ENCODE measurements at places on chromosomes 2 and 18.
A peak's percentile ranks its signal among the peaks of the same experiment; 100 is the strongest.

GRCh38 chr2:204917089-204917701 is 371.9 kb downstream of the PARD3B start:
- no peak for DNase-seq

GRCh38 chr18:79778291-79778791 is 19.4 kb upstream of the KCNG2 start:
- no peak for DNase-seq

DNA sequence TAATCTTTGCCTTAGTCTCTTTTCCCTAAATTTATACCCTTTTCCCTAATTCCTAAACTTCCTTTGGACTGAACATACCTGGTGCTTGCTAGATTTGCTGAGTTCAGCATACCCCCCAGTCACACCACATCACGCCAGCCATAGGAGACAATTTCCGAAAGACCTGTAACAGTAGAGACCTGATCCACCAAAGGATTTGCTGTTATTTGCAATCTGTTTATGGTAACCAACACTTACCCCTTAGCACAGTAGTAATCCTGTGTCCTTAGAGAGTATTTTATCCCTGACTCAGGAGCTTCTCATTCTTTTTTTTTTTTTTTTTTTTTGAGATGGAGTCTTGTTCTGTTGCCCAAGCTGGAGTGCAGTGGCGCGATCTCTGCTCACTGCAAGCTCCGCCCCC is 8.6 kb downstream of the PSMG2 start:
- DNase-seq, result no peak

DNA sequence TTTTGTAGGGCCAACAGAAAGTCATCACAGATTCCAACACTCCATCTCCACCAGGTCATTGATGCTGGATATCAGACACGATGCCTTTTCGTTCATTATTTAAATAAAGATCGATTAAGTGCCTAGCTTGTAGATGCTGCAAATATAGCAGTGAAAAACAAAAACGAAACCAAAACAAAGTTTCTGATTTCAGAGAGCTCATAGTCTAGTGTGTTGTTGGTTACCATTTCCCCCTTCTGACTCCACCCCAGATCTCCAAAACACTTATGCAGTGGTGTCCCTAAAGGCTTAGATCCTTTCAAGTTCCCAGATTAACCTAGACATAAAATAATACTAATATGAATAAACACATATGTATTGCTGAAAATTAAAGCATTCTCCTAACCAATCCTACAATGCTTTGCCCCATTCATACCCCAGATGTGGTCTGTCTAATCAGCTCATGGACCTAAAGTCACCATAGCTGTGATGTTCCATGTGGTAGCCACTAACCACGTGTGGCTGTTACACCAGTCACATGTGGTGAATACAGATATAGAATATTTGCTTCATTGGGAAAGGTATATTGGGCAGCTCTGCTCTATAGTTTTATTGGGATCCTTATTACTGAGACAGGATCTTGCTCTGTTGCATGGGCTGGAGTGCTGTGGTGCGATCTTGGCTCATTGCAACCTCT is 787.2 kb downstream of the TDRD15 start:
- DNase-seq, result no peak

DNA sequence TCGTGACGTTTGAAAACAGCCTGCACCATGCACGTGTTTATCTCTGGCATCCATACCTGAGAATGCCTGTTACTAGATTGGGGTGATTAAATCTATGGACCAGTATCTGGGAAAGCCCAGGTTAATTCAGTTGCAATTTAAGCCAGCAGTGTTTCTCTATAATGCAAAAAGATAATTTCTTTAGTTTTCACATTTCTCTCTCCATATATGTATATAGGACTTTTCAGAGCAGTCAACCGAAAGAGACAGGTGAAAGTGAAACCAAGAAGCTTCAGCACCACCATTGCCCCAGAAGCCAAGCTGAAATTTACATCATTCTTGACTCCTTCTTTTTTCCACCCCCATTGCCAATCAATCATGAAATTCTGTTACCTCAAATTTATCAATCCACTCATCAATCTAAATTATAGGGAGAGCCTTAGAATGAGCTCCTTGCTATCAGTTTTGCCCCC is 2.7 kb upstream of the LRP2 start:
- no peak for DNase-seq

GRCh38 chr2:238227587-238228032 is 12.2 kb downstream of the HES6 start:
- DNase-seq, result no peak

DNA sequence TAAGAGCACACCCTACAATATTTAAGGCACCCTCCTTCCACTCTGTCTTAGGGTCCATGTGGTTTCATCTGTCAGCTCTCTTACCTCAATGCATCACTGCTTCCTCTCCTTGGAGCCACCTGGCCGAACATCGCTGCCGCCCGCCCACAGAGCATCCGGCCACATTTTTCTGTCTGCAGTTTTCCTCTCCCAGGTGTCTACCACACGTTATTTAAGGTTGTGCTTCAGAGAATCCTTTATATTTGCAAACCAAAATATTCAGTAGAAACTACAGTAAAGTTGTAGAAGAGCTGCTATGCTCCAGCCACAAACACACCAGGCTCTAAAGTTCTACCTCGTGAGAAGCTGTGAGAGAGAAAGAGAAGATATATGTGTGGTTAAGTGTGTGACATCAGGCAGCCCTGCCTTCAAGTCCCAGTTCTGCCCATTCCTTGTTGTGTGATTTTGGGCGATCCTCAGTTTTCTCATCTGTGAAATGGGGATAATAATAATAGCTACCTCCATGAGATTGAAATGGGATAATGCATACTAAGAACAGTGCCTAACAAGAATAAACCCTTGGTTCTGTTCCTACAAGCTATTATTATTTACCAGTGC is 4.9 kb upstream of the STK17B start:
- DNase-seq, result no peak

DNA sequence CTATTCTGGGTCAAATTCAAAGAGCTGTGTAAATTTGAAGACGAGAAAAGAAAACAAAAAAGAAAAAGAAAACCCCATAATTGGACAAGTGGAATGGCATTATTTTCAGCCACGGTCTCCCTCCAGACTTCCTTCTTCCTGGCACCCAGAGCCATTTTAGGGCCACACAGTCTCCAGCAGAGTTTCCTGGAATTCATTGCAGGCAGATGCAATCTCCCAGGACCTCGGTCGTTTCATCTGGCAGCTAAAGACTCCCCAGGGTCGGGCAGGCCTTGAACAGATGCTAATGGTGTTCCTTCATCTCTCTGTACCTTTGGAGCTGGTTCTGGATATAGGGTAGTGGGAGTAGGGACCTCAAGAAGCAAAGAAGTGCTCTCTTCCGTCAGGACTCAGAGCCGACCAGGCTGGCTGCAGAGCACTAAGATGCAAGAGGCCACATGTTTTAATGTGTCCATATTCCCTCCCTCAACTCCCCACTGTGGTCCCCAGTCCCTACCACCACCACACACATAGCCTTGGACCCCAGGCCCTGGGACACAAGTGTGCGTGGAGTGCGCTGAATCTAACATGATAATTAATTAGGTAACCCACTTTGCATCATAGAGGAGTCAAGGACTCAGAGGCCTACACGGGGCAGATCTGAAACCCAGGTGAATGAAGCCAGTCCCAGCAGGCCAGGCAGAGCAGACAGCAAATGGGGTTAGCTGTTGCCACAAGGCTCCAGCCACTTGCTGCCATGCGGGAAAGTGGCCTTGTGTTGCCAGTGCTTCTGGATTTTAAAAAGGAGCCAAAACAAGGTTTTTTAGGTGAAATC is 109.3 kb upstream of the ATL2 start:
- no peak for DNase-seq

GRCh38 chr18:78995740-78996395 is 16.2 kb downstream of the SALL3 start:
- no peak for DNase-seq

DNA sequence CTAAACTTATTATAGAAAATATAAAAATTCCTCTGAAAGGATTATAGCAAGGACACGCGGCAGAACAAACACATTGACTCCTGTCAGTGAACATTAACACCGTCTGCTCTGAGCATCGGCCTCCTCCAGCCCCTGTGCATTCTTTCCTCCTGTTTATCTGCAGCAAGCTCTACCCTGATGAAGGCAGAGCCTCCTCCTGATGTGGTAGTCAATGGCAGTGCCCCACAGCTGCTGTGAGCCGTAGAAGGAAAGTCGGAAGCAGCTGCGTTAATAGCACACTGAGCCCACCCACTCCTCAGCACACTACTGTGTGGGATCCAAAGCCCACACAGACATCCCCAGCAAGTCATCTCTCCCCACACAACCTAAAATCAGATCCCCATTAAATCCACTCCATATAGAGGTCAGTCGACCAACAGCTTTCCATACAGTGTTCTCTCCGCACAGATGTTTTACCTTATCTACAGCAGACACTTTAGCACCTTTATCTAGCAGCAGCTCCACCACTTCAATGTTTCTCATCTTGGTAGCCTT is 41.0 kb downstream of the KIDINS220 start:
- DNase-seq, result no peak

DNA sequence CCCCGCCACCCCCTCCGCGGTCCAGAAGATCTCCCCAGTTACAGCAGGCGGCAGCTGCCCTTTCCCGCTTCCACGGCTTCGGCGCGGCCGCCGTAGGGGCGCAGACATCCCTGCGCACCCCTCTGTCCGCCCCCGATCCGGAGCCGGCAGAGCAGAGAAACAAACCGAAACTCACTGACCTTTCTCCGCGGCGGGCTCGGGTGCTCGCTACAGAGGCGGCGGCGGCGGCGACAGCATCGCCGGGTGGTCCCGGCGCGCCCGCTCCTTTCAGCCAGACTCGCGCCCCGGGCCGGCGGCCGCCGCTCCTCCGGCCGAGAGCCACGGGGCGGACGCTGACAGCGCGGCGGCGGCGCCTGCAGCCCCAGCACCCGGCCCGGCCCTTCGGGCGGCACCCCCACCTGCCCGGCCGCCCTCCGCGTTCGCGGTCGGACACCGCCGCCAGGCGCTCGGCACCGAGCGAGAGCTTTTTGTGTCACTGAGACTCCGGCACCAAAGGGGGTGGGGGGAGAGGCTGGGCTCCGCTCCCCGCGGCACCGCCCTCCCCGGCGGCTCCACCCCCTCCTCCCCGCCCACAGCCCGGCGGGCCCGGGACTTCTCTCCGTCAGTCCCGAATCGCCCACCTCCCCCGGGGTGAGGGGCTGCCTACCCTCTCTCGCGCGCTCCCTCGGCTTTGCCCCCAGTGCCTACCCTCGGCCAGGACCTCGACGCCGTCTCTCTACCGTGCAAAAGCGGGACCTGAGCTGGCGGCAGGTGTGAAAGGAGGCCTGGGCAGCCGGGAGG is 1.4 kb upstream of the RNF152 start:
- peak; percentile 89 for DNase-seq

- peak; percentile 61 for DNase-seq
These were observed 3.1 kb downstream of the PAIP2B start for GRCh38 chr2:71223767-71224333.

- DNase-seq, result no peak
These were observed 71.8 kb downstream of the NUP35 start for GRCh38 chr2:183195998-183196409.

GRCh38 chr2:141411419-141411818 is 719.4 kb downstream of the LRP1B start:
- DNase-seq, result no peak

- DNase-seq, result no peak
These were observed 304.6 kb upstream of the REV1 start for GRCh38 chr2:99794414-99794813.

DNA sequence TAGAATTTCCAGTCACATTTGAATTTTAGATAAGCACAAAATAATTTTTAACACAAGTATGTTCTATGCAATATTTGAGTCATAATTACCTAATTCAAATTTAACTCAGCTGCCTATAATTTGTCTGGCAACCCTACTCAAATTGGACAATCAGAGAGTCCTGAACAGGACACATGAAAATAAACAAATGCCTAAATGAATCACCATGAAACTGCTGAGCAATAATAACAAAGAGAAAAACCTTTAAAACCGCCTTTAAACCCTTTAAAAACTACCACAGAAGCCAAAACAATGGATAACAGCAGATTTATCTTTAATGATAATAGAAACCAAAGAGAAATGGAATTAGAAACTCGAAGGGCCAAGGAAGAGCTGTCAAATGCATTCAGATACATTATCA is 39.5 kb downstream of the ARL4C start:
- DNase-seq, result no peak

GRCh38 chr2:9944330-9944758 is 7.1 kb upstream of the GRHL1 start:
- no peak for DNase-seq

DNA sequence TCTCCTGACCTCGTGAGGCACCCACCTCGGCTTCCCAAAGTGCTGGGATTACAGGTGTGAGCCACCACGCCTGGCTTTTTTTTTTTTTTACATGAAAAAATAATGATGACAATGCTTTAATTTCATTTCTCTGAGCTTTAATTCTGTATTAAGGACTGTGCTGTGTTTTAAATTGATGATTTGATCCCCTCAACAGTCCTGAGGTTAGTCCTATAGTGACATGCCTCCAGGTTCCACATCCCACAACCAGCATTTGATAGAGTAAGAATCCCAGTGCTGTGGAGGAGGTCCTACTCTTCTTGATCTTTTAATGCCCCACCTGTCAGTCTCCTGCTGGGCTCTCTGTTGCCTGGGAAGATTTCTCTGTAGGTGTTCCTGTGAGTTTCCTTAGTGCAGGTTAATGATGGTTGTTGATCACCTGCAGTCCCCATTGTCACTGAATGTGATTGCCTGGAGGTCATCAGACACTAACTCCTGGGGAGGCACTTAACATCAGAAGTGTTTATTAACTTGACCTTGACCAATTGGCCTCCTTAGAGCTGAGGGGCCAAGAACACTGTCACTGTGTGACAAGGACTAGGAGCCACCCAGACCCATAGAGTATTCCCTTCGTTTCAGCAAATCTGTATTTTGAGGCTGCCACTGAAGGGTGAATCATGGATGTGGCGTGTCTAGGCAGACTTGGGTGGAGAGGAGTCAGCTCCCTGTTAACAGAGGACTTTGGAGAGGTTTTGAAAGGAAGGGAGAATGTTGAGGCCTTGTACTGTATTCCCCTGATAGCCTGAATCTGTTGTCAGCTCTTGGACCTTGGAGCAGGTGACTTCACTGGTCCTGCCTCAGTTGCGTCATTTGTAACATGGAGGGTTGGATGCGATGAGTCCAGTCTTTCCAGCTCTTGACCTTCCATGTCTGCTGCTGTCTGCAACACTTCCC is 11.5 kb downstream of the ASAP2 start:
- DNase-seq, result no peak

GRCh38 chr2:67065046-67065445 is 332.1 kb upstream of the ETAA1 start:
- DNase-seq, result no peak

DNA sequence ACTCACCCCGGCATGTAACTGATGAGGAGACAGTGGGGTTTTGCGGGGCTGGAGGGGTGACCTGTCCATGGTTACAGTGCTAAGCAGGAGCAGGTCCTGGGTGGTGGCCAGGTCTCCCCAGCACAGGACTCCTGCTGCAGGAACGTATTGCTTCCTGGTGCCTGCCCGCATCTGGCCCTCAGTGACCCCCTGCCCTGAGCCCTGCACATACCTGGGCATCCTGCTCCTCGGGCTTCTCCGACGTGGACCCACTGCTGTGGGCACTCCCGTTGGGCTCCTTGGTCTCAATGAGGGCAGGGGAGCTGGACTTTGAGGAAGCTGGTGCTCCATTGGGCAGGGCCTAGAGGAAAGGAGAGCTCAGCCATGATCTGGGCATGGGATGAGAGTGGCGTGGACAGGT is 43.5 kb downstream of the CENPO start:
- DNase-seq, result no peak

Measured in Right ventricle myocardium inferior (tissue), 1 donor.